Glomerular endothelial cell (primary cell): ENCODE measurements at places on chromosomes 6 and 20. TPM values are rescaled to one million over a fixed set of nuclear protein-coding genes. Genes with fewer than 3 reads are reported as not detected.

GRCh38 chr6:71488186-71488585 is 199.6 kb downstream of the OGFRL1 start:
- no peak for DNase-seq

DNA sequence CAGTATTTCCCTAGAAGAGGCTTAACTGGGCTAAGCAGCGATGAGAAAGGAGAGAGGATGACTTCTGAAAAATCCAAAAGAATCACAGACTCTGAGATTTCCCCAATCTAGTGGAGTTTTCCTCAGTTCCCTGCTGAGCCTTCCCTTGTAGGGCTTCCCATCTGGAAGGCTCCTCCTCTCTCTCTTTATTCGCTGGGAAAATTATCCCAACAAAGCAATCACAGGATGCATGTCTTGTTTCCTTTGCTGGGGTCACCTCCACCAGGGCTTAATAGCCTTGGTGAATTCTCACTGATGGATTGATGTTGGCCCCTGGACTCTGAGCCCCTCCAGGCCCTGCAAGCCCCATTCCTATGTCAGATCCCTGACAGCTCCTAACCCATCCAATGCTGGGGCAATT is 69.8 kb upstream of the MAFB start:
- no peak for DNase-seq

- no peak for DNase-seq
Measured at GRCh38 chr6:98977671-98978292, 30.0 kb upstream of the FBXL4 start.

KHDC1 gene
- 2.2 and 2.9 TPM in 2 replicates for total RNA-seq

DLK2 gene
- 0.88 and 0.92 TPM in 2 replicates for total RNA-seq

GRCh38 chr20:36493051-36493800 is 48.1 kb upstream of the MYL9 start:
- DNase-seq = no peak

- DNase-seq = no peak
Measured at GRCh38 chr20:61941721-61942405, 123.8 kb downstream of the TAF4 start.

DNA sequence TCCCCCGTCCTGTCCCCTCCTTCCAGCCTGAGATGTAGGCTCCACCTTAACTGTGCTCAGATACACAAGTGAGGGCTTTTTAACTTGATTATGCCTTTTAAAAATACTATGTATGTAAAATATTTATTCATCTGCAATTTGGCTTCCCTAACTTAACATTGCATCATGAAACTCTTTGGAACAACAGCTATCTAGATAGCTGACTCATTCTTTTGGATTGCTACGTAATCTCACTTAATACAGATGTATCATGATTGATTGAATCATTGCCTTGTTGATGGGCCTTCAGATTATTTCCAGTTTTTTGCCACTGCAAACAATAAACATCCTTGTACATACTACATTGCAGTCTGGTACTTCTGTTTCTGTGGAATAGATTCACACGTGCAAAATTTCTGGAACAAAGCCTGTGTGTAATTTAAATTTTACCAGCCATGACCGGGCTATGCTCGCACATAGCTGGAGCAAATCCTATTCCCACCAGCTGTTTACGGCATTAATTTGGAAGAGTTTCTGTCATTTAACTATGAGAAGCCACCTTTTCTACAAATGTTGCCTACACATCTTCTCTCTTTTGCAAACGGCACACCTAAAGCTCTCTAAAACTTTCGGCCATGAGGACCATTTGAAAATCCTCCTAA is 6.5 kb downstream of the PRND start:
- no peak for DNase-seq

DNA sequence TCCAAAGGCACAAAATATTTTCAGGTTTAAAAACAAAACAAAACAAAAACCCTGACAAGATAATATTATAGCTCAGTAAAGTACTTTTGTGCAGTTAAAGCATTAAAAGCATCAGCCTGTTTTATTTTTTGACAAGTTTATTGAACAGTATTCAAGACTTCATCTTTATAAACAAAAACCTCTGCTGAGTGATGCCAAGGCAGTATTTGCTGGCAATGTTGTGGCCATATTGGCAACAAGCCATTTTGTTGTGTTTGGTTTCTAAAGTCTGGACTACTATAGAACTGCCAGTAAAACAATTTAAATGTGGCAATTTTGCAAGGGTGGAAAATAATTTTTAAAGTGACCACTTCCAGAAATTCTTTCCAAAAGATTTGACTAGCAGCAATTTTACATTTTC is 15.9 kb downstream of the CPNE1 start:
- no peak for DNase-seq

ACAT2 gene
- 19.4 and 25.0 TPM in 2 replicates for total RNA-seq

SDCBP2 gene
- total RNA-seq = 3.2 and 4.4 TPM in 2 replicates

SLC35F1 gene
- total RNA-seq = not detected in 2 replicates

DNA sequence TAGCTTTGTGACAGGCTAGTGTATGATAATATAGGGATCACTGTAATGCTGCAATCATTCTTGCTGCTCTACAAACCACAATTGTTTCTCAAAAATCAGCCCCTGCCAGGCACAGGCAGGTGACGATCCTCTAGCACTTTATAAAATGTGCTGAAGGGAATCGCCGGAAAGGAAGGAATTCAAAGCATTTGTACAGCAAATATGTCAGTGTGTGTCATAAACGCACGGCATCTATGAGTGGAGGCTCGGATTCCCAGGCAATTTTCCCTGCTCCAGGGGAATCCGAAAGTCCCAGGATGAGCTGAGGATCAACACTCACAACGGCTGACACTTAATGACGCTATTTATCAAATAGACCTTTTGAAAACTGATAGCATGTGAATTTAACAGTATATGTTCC is 1.4 kb downstream of the PHACTR1 start:
- DNase-seq = no peak

DNA sequence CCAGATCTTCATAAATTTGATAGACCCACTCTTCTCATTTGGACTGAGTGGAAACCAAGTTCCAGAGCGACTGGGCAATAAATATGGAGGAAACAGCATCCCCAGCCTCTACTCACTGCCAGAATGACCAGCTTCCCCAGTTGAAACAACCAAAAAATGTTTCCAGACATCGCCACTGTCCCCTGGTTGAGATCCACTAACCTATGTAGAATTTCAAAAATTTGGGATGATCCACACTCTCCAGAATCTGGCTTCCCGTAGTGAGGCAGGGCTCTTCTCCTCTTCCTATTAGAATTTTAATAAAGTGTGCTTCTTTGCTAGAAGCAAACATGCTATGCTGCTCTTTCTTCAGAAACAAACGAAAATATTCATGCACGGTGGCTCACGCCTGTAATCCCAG is 287.0 kb upstream of the SUPT3H start:
- DNase-seq = no peak

CTCFL gene
- total RNA-seq = not detected in 2 replicates

FILIP1 gene
- 21.7 and 54.4 TPM in 2 replicates for total RNA-seq

GRCh38 chr6:16019462-16019861 is 109.4 kb upstream of the MYLIP start:
- DNase-seq = no peak

TFAP2D gene
- total RNA-seq = not detected in 2 replicates

LINC00237 gene
- total RNA-seq = not detected in 2 replicates

GRCh38 chr20:1882026-1882425 is 13.2 kb upstream of the SIRPA start:
- DNase-seq = no peak

DNA sequence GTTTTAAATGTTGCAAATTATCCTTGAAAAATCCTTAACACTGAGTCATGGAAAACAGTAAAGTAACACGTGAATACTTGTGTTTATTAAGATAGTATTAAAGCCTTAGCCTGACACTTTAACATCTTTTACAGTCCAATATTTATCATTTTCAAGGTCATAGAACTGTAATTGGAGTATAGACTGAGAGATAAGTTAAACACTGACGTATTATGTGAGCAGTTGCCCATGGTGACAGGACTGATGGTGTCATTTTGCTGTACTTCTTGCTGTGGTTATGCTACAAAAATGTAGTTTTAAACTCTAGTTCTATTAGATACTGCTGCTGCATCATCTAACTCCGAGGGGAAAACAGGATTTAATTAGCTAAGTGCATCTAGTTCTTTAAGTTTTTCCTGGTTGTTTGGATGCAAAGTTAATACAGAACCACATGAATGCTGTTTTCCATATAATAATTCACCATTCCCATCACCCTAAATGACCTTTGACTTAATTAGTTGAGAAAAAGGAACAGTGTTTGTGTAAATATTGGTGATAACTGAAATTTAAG is 37.8 kb downstream of the SLC2A12 start:
- no peak for DNase-seq

MAP7 gene
- total RNA-seq = 0.06 and 0.82 TPM in 2 replicates

- DNase-seq = no peak
Measured at GRCh38 chr6:107021446-107022185, 6.4 kb upstream of the MTRES1 start.

DNA sequence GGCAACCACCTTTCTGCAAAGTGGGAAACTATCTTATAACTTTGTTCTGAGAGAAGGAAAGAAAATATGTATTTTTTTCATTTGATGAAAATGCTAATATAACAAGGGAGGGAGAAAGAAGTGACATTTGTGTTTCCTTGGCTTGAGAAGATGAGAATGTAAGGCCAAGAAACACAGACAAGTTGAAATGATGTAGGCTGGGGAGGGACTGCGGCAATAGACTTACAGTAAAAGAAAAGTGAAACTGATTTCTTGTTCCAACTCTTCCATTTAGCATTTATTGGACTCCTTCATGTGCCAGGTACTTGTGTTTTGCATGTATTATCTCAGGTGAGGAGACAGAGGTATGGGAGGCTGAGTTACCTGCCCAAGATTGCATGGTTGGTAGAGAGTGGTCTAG is 130.9 kb downstream of the CARMIL1 start:
- DNase-seq = no peak

DNA sequence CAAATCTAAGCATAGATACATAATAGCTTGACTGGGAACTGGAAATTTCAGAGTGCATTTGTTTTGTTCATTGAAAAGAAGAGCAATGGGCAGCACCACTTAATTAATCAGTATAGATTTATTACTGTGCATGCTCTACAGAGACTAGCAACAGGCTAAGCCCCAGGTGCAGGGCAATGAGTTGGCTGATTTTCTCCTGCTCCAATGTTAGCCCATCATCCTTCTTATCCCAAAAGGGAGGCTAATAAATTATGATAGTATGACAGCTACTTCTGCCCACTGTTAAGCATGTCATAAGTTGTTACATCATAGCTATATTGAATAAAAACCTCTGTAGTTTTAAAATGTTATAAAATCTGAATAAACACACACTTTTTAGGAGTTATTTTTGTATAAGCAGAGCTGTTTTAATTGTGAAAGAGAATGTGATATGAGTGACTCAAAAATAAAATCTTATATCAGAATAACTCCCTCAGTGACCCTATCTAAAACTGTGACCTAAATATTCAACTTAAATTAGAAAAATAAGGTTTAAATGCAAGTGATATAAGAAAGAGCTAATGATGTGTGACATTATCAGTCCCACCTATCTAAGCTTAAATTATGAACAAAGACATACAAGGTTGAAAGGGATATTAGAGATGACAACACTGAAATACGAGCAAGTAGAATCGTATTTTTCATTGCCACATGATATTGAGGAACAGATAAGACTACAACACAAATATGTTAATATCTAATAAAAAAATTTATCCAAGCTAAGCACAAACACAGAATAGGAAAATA is 967.3 kb upstream of the ADGRB3 start:
- no peak for DNase-seq

- DNase-seq = no peak
Measured at GRCh38 chr6:134928151-134928900, 21.6 kb downstream of the ALDH8A1 start.

TRIM10 gene
- not detected in 2 replicates for total RNA-seq

DNA sequence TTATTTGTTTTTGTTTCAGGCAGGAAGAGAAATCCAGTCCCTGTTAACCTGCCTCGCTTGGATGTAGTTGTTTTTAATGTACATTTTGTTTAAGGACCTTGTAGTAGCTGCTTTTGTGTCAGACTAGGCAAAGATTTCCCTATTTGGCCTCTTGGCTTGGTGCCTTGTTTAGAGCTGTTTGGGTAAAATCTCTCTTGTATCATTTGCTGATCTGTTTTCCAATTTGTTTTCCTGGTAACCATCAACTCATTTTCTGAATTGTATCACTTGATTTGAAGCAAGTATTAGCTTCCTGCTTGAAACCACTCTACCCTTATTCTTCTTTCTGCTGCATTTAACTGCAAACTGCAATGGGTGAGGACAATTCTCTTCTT is 160.7 kb downstream of the ZFAND3 start:
- no peak for DNase-seq

DNA sequence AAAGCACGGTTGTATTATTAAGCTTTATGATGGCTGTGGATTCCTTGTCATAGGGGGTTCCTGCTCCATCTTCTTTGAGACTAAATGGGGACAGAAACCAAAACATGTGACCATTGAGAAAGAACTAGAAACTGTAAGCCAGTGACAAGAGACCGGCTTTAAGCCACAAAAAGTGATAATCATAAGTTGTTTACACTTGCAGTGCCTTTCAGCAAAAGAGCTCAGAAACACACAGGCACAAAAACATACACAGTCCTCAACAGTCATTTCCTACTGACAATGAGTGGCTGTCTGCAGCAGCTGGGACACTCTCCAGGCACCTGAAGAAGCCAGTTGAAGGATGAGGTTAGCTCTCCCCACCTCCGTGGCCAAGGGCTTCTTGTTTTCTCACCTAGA is 20.0 kb upstream of the UBE2J1 start:
- DNase-seq = no peak

PPIL6 gene
- 0.15 and 0.58 TPM in 2 replicates for total RNA-seq

GRCh38 chr6:13268913-13269518 is 59.3 kb downstream of the TBC1D7 start:
- no peak for DNase-seq

GRCh38 chr20:46571418-46571817 is 21.0 kb upstream of the OCSTAMP start:
- no peak for DNase-seq

SLC24A3 gene
- 0.18 TPM in 1 of 2 replicates, not detected in the other for total RNA-seq

DNA sequence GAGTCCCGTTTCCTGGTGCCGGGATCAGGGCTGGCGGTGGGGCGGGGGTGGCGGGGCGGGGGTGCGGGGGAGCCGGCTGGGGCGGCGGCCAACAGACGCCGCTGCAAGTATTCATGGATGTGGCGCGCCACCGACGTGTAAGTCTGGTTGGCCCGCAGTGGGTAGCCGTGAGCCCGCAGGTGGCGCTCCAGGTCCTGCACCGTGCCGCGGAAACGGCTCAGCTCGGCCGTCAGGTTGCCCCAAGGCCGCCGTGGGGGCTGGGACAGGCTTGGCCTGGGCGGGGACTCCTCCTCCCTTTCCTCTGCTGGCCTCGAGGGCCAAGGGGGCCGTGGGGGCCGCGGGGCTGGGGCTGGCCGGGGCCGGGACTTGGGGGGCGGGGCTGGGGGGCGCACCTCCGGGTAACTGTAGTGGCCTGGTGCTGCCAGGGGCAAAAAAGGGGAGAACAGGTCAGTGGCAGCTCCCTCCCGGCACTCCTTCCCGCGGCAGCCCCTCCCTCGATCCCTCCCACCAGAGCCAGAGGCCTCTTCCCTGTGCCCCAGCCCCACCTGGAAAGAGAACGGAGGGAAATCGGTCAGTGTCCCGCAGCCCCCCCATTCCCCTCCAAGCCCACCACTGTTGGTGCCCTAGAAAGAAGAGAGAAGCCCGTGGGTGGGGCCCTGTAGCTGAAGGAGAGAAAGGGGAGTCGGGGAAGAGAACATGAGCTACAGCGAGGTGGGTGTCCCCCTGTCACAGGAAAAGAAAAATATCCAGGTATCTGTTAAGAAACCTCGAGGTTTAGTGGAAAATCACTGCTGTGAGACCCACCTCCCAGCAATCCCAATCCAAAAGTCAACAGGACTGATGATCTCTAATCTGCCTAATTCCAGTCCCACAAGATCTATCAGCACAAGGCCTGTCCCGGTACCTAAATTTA is 21.3 kb downstream of the TNXB start:
- DNase-seq = no peak
